ENCODE measurements at places on chromosomes 13 and 19.

- no peak for DNase-seq
These were observed 4.3 kb upstream of the RAP2A start for GRCh38 chr13:97429681-97430081.

DNA sequence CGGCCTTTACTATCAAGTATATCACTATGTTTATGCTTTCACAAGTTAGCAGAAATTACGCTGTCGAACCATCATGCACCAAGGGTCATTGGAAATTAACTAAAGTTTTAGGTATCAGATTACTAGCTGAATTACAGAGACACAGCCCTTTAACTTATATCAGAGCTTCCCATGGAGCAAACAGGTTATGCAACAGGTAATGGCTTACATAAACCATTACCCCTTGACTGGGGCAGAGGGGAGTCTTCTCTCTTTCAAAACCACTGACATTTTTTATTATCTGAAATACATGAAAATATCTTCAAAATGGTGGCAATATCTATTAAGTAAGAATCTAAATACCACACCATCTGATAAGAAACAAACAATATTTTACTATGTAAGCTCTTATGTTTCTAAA lies 1692.9 kb upstream of the SLC10A2 start:
- DNase-seq, result no peak

DNA sequence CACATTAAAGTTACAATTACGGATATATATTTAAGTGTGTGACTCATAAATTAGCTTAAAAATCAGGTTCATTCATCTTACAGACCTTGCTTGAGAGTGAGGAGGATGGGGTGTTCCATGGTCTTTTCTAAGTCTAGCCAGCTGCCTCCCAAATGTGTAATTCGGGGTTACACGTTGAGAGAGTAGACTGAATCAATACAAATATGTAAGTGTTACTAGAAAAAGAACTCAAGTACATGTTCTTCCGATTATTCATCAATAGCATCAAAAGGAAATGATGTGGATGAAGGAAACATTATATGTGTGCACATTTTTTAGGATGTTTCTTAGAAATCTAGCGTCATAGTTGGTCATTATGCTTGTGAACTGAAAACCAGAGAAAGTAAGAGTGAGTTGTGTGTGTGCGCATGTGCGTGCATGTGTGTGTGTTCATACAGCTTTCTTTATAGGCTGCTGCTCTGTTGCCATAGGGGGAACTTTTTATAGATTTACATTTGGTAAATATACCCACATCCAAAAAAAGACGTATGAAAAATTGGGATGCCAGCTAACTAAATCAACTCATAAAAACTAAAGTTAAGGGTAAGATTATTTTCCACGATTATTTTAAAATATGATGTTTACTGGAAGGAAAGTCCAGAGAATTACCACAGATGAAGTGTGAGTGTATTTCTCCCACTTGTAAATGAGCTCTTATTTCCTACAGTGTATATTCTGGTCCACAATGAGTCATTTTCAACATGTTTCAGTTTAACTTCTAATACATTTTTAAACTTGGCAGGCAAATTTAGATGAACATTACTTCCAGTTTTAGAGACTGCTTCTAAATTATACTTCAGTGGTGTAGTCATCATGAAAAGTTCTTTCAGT lies 82.4 kb downstream of the PIBF1 start:
- no peak for DNase-seq

DNA sequence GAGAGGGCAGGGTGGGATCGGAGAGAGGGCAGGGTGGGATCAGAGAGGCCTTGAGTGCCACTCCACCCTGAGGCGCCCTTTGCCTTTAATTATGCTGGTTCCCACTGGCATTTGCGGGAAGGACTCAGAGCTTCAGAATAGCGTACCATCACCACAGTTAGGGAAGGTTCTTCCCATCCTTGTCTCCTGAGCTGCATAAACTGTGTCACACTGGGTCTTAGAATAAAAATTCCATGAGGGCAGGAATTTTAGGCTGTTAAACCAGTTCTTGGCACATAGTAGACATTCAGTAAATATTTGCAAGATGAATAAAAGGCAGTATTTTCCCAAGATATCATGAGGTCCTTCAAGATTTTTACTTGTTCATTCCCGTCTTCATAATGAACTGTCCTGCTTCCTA lies 24.4 kb downstream of the PPP2R1A start:
- DNase-seq, result no peak

- no peak for DNase-seq
These were observed 190.1 kb downstream of the FOXO1 start for GRCh38 chr13:40476175-40476958.

DNA sequence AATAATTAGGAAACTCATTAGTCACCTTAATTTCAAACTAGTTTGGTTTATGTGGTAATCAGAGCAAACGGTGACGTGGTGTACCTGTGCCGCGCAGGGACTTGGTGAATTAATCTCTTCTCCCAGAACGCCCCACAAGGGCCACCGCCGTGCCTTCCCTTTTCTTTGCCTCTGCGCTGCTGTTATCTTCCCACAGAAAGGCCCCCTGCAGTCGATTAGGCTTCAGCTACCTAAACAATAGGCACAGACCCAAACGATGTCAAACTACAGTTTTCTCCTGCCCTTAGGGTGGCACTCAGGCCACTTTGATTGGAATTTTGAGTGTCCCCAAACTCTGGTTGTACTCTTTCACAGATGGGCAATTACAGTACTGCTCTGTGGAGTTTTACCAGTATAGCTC lies 115.5 kb downstream of the GGACT start:
- no peak for DNase-seq

GRCh38 chr19:17499648-17500446 lies 11.6 kb upstream of the PGLS start:
- no peak for DNase-seq

DNA sequence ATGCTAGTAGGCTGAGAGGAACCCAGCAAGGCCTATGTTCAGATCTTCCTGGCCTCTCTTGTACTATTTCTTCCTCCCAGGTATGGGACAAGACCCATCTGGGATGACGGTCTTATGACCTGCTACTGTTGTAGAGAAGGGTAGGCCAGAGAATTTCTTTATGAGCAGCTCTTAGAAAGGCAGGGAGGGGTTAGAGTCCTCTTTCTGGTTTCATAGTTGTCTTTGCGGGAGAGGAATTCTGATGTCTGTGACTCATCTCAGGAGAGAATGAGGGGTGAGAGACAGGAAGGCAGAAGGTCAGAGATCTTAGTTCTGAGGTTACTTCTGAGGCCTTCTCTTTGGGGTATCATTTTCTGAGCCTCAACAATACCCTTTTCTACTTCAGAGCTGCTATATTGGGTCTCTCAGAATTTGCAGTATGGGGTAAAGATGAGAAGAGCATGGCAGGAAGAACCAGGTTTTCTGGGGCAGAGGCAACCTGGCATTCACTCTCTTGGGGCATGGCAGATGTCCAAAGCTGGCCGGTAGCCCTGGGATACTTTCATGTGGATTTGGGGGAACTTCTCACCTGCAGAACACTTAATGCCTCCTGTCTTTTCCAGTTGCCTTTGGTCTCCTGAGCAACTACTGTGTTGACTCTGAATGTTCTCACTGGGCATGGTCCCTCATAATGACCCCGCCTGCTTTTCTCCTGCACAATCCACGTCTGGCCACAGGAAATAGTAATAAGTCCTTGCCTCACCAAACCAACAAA lies 154.4 kb downstream of the GGACT start:
- peak; percentile 47 for DNase-seq

DNA sequence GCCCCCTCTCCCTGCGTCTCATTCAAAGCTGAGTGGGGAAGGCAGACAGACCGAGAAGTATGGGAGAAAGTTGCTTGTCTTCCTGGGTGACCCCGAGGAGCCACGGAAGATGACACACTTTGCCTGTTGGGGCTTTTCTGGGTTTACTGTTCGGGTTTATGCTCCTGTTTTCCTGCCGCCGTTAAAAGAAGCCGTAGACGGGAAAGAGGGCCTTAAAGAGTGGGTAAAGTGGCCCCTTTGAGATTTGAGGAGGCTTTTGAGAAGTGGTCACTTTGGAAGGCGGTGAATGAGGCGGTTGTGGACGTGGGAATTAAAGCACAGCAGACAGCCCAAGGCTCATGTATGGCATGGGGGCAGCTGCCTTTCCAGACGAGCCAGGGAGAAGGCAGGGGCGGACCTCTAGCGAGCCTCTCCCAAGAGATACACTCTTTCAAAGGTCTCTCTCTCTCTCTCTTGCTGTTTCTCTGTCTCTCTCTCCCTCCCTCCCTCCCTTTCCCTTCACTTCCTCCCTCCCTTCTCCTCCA lies 493 bp upstream of the LHFPL6 start:
- DNase-seq, result no peak

DNA sequence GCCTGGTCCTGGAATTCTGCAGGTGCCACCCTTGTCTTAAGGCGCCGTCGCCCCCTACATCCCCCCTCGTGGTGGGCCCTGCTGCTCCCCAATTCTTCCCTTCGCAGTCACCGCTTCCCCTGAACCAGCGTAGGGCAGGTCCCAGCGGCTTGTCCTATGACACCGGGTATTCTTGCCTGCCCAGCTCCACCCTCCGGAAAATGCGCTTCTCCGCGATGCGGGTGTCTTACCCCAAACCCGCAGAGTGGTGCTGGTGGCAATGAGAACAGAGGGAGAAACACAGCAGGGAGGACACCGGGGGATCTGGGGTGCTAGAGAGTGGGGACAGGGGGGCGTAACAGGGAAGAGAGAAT lies 9.0 kb downstream of the ZNF808 start:
- DNase-seq, result no peak

Data from H54 (cell line).